Breast epithelium (tissue), 4 donors: ENCODE measurements at places on chromosomes 3 and 15. TPM values are rescaled to one million over a fixed set of nuclear protein-coding genes. Genes with fewer than 3 reads are reported as not detected.

GRCh38 chr3:80643421-80643820 is 875.6 kb upstream of the ROBO1 start:
- DNase-seq = no peak

GRCh38 chr15:88651136-88651732 is 12.4 kb downstream of the ISG20 start:
- no peak for DNase-seq

- DNase-seq = no peak
These were observed 15.2 kb downstream of the DAZL start for GRCh38 chr3:16589867-16590624.

DNA sequence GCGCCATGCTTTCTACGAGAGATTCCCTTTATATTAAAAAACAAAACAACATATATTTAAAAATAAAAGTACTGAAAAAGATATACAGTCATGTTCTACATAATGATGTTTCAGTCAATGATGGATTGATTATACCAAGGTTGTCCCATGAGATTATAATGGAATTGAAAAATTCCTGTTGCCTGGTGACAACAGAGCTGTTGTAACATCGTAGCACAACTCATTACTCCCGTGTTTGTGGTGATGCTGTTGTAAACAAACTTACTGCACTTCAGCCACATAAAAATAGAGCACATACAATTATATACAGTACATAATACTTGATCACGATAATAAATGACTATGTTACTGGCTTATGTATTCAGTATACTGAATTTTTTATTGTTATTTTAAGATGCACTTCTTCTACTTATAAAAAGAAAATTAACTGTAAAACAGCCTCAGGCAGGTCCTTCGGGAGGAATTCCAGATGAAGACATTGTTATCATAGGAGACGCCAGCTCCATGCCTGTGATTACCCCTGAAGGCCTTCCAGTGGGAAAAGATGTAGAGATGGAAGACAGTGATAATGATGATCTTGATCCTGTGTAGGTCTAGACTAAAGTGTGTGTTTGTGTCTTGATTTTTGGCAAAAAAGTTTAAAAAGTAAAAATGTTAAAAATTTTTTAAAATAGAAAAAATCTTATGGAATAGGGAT is 11.7 kb downstream of the CCR1 start:
- no peak for DNase-seq

DNA sequence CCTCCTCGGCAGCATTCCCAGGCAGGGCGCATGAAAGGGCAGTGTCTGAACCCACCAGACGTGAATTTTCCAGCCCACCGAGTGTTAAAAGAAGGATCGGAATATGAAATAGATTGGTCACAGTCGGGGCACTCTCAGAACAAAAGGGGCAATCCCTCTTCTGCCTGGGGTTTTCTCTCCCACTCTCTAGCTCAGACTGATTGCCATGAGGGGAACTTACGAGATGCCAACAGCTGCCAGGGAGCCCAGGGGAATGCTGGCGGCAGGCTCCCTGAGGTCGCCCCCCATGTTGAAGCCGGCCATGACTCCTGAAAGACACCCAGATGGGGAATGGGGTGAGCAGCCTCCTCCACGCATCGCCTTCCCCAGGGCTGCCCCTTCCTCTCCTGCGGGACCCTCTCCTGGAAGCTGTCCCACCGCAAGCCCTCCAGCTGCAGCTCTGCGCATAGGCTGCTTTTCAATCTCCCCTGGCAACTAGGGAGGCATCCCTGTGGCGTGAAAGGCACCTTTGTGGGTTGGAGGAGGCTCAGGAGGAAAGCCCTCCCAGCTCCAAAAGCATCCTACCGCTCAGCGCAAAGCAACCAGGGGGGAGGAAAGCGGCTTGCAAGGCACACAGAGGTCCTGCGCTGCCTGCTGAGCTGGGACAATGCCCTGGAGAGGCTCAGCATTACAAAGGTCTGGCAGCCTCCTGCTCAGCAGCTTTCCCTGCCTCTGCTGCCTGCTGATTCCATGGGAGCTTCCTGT is 64.8 kb upstream of the HEG1 start:
- no peak for DNase-seq

DNA sequence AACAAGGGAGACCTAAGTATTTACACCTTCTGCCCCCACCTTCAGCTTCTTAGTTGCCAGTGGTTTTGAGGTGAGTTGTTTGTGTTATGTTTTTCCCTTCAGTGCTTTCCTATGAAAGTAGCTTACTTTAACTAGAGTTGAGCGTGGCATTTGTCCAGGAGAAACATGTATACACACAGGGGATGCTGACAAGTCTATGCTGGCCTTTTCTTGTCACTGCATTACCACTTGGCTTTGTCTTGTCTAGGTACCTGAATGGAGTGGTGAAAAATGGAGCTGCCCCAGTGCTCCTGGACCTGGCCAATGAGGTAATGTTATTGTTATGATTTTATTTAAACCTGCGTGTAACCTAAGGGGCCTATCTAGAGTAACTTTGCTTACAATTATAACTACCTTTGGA is 74.4 kb downstream of the CDIN1 start:
- DNase-seq = no peak

ULK4 gene
- total RNA-seq = 23.0 TPM

CD47 gene
- 52.8 TPM for total RNA-seq
